Effector CD4-positive, alpha-beta T cell (primary cell): ENCODE measurements at places on chromosomes 5 and 9.

DNA sequence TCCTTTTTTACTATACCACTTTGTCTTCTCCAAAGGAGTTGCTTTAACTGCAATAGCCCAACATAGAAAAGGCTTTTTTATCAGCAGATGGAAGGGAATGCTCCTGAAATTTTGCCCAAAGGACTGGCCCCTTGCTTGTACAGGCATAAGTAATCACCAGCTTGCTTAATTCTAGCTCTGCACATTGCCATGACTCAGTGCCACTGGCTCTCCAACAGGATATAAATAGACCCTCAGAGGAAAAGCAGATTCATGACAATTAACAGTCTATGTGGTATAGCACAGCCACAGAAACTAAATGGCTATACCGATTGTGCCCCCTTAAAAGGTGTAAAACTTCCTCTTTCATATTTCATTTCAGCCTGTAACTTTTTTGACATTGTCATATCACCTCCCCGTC lies 227.0 kb downstream of the ZNF608 start:
- no peak for DNase-seq

DNA sequence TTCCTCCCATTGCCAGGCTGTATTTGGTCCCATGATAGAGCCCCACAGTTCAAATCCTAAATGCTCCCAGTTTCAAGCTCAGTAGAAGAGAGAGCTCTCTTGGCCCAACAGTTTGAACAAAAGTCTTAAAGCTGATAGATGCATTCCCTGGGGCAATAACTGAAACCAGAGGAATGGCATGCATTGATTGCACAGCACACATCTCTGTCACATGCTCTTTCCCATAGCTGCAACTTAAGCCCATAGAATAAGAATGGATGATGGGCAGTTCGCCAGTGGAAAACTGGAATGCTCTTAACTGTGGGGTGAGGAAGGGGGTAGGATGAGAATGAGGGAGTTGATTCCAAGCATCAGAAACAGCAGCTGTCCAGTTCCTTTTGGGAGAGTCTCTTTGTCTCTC lies 1942.4 kb upstream of the WWC1 start:
- DNase-seq = no peak

GRCh38 chr5:78611126-78611605 lies 37.4 kb downstream of the LHFPL2 start:
- no peak for DNase-seq

GRCh38 chr9:16637218-16637617 lies 233.3 kb downstream of the BNC2 start:
- no peak for DNase-seq

DNA sequence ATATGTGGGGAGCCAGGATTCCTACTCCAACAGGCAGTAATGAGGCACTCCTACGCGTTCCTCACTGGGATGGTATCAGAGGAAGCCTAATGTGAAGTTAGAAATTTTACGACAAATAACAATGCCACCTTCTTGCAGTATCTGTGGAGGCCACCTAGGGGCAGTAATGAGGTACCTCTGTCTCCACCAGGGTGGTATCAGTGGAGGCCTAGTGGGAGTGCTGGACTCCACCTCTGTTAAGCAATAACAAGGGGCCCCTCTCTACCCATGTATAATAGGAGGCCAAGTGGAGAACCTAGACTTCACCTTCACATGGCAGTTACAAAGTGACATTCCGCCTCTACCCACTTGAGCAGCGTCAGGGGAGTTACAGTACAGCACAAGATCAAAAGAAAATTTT lies 147.9 kb downstream of the PLPPR1 start:
- DNase-seq = no peak

- DNase-seq = no peak
Observed at GRCh38 chr9:136312436-136312835, 8.5 kb upstream of the CCDC187 start.

DNA sequence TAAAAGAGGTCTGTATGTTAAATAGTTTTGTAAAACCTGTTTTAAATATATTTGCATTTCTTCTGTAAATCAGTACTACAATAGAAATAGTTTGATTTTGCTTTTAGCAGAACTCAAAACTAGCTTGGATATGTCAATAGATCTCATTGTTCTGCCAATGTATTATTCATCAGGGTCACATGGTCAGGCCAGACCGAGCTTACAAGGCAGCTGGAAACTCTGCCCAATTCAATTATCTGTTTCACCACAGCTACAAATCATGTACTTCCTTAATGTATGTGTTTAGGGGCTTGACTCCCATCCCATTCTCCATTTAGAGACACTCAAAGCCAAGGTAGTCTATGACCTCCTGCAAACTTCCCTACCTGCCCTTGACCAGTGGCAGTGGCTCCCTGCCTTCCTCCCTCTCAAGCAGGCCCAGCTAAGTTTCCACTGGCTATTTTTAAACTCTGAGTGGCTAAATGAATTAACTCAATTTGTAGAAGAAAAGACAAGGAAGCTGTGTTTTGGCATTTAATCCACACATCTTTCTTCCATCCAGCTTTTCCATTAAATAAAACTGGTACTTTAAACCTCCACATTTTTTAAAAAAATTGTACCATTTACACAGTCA lies 46.4 kb upstream of the SELENOP start:
- DNase-seq = no peak

DNA sequence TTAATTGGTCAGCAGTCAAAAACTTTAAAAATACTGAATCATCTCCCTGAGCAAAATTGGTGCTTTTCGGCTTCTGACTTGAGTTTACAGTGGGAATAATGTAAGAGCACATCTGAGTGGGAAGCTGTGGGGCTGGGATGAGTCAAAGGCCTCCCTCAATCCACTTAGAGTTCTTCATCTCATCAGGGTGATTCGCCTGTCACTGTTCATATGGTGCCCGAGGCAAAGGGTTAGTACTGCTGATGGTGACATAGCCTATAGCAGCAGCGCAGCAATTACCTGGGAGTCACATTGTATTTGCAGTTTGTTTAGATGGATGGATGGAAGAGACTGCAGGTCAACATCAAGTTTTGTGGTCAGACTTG lies 113.8 kb upstream of the ZNF608 start:
- no peak for DNase-seq

DNA sequence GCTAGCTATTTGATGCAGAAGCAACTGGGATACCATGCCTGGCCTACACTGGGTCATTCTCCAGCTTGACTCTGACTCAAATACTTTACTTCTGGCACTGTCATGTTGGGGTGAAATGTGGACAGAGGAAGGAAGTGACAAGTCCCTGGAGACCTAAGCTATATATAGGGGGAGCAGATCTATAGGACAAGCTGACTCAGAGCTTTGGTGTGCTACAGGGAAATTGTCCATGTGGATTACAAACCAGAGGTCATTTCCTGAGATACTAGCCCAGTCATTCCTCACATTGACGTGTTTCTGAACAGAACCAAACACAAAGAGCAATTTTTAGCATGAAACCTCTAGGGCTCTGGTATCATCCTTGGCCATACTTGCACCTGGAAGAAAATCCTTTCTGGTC lies 531.6 kb upstream of the CLINT1 start:
- no peak for DNase-seq

GRCh38 chr5:150630461-150631325 lies 9.8 kb upstream of the SYNPO start:
- DNase-seq = no peak

DNA sequence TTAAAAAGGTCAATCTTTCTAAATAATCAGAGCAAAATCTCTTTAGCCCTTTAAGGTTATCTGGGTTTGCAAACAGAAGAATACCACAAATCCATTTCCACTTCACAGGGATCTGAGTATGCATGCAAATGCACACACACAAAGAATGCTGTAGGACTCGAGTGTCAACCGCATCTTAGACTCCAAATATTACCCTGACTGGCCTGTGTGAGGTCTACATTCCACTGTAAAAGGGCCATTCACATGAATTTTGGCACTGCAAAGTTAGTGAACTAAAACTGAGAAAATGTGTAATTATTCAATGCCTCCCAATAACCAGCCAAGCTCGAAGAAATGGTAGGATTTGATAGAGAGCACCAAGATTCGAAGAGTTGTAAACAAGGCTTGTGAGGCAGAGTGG lies 199.9 kb downstream of the AGTPBP1 start:
- DNase-seq = no peak
